ENCODE measurements at places on chromosomes 16 and 17. TPM values are rescaled to one million over a fixed set of nuclear protein-coding genes. Genes with fewer than 3 reads are reported as not detected.

DNA sequence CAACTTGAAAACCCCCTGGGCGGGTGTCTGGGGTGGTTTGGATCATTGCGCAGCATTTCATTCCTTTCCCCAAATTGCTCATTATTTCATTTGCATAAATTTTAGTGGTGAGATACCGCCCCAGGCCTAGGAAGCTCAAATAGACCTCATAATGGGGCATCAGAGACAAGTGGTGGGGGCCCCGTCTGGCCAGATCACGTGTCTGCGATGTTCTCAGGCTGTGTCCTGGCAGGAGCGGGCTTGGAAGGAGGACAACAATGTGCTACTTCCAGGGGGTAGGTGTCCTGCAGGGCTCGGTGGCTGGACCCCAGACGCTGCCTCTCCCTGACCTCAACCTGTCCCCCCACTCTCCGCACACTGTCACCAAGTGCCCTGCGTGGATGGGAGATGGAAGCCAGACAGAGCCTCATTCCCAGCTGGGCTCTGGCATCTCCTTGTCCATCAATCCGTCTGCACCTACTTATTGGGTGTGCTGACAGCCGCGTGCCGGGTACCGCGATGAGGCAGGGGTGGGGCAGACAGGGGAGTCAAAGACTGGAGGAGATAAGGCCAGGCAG is 116.9 kb downstream of the NTN1 start:
- H3K4me3 ChIP-seq = no peak overlapping the region
- H3K27me3 ChIP-seq = no peaks in the 10 kb centered on the region
- H3K27ac ChIP-seq = no peak overlapping the region
- H3K4me1 ChIP-seq = no peaks in the 10 kb centered on the region
- no peak for DNase-seq
- H3K36me3 ChIP-seq = no peaks in the 10 kb centered on the region

The ANKRD40CL gene
- 54.5 TPM for total RNA-seq

The TP53TG3C gene
- total RNA-seq = not detected

DNA sequence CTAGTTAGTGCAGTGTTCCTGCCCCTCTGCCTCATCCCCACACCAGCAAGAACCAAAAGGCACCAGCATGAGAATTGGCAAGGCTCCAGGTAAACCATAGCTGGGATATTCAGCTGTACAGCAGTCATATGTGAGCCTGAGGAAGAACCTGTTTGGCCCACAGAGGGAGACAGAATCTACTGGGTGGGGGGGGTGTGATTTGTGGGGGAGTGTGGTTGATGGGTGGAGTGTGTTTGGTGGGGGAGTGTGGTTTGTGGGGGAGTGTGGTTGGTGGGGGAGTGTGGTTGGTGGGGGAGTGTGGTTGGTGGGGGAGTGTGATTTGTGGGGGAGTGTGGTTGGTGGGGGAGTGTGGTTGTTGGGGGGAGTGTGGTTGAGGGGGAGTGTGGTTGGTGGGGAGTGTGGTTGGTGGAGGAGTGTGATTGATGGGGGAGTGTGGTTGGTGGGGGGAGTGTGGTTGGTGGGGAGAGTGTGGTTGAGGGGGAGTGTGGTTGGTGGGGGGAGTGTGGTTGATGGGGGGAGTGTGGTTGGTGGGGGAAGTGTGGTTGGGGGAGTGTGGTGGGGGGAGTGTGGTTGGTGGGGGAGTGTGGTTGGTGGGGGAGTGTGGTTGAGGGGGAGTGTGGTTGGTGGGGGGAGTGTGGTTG is 19.5 kb downstream of the MINK1 start:
- H3K27me3 ChIP-seq = no peaks in the 10 kb centered on the region
- H3K36me3 ChIP-seq = no peaks in the 10 kb centered on the region
- no peak overlapping the region for H3K27ac ChIP-seq
- H3K4me1 ChIP-seq = peaks cover 19% of the 10 kb centered on the region
- peak; percentile 37 for DNase-seq
- H3K4me3 ChIP-seq = no peak overlapping the region

GRCh38 chr17:80615376-80615775 is 70.7 kb downstream of the RPTOR start:
- no peak overlapping the region for H3K4me3 ChIP-seq
- no peaks in the 10 kb centered on the region for H3K27me3 ChIP-seq
- DNase-seq = no peak
- no peaks in the 10 kb centered on the region for H3K36me3 ChIP-seq
- H3K4me1 ChIP-seq = no peaks in the 10 kb centered on the region

The PIRT gene
- 0.40 TPM for total RNA-seq

The NPIPA3 gene
- total RNA-seq = 2.3 TPM

Measured in colonic mucosa (tissue), 4 donors.